ENCODE measurements at places on chromosomes 16 and 17. TPM values are rescaled to one million over a fixed set of nuclear protein-coding genes. Genes with fewer than 3 reads are reported as not detected.

The HS3ST6 gene
- total RNA-seq, result not detected

The CCDC40 gene
- 1.3 TPM for total RNA-seq

The CCL1 gene
- total RNA-seq, result not detected

The TPSD1 gene
- total RNA-seq, result not detected

The OR3A3 gene
- total RNA-seq, result 0.23 TPM

The GAST gene
- not detected for total RNA-seq

The KRT20 gene
- total RNA-seq, result not detected

The SLC5A11 gene
- total RNA-seq, result not detected

The NETO2 gene
- 54.7 TPM for total RNA-seq

The DGKE gene
- 0.24 TPM for total RNA-seq

The CNGB1 gene
- not detected for total RNA-seq

The NTN3 gene
- not detected for total RNA-seq

The CACNG4 gene
- total RNA-seq, result 0.27 TPM

The KRT26 gene
- total RNA-seq, result not detected

The MFAP4 gene
- 0.69 TPM for total RNA-seq

The EME1 gene
- total RNA-seq, result 9.2 TPM

The ZNF624 gene
- total RNA-seq, result 1.8 TPM

The BCL6B gene
- total RNA-seq, result not detected

The PRMT7 gene
- total RNA-seq, result 74.9 TPM

The SGF29 gene
- total RNA-seq, result 24.3 TPM

The GCSH gene
- total RNA-seq, result 32.1 TPM

The SMIM5 gene
- not detected for total RNA-seq

The CDR2L gene
- 11.5 TPM for total RNA-seq

The SLX1B gene
- total RNA-seq, result 10.4 TPM

The TPPP3 gene
- 0.71 TPM for total RNA-seq

The SPNS2 gene
- total RNA-seq, result not detected

The C17orf67 gene
- total RNA-seq, result not detected

The ZPBP2 gene
- not detected for total RNA-seq

The RRAD gene
- total RNA-seq, result 27.7 TPM

The TLCD2 gene
- total RNA-seq, result 0.71 TPM

The GAN gene
- total RNA-seq, result 8.8 TPM

The CENPX gene
- total RNA-seq, result 88.1 TPM

The ERBB2 gene
- total RNA-seq, result 13.2 TPM

Data from Daoy (cell line).